GOT3 (cell line): ENCODE measurements at places on chromosomes 12 and 14.

DNA sequence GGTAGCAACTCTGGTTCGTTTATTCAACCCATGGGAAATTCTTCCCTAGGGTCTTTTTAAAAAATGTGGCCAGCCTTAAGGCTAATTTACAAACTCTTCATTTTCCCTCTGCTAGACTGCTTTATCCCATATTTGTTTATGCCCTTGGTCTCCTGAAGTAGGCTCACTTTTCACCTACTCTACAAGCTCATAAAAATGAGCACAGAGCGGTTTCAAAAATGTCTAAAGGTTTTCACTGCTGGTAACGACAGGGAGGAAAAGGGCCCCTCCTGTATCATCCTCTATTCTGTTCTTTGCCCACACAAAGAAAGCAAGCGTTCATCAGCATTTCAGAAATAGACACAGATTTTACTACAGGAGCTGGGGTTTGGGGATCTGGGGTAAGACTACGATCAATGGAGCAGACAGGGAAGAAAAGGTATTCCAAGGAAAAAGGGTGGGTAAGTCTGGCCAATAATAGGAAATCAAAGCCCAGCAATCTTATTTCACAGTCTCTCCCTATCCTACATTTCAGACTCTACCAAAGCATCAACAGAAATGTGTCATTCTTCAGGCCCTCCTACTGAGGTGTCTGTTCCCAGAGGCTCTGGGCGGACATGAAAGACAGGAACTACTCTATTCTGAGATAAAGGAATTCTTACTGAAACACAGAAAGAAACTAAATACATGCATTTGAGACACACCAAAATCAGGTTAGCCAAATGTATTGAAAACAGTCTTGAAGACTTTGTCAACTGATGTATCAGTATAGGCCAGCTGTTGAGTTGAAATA lies 86.4 kb downstream of the SPPL3 start:
- DNase-seq, result no peak

DNA sequence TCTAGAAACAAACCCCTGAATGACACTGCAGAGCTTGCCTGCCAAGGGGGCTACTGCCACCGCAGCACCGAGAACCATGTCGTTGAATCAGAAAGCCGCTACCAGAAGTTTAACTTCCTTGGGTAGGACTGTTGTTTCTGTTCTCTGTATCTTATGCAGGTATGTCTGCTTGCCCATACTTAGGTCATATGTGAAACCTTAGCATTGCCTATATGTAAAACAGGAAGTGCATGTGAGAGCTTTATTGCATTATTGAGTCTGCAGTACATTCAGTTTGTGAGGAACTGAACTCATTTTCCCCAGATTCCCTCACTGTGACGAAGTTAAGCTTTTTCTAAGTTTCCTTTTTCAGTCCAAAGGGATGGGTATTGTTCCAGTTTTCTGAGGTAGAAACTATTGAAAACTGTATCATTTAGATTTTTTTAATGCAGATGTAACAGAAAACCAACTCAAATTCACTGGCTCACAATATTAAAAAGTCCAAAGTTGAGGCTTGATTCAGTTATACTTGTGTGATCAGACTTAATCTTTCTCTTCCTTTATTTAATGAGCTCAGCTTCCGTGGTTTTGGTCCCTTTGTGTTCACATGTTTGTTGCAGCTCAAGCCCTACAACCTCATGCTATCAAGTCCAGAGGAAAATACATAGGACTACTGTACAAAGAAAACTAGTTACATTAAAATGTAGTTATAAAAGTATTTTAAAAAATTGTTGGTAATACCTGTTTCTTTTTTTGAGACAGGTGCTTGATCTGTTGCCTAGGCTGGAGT lies 6.9 kb downstream of the FBXO34 start:
- no peak for DNase-seq

- DNase-seq, result no peak
Measured at GRCh38 chr12:1539135-1539534, 55.2 kb downstream of the FBXL14 start.

GRCh38 chr14:71591231-71591630 lies 341.0 kb upstream of the RGS6 start:
- no peak for DNase-seq

- DNase-seq, result no peak
Measured at GRCh38 chr12:1474574-1475153, 119.7 kb downstream of the FBXL14 start.

- DNase-seq, result no peak
Measured at GRCh38 chr14:59463787-59464485, 1.2 kb downstream of the GPR135 start.

- no peak for DNase-seq
Measured at GRCh38 chr12:124588751-124589267, 21.4 kb upstream of the NCOR2 start.

DNA sequence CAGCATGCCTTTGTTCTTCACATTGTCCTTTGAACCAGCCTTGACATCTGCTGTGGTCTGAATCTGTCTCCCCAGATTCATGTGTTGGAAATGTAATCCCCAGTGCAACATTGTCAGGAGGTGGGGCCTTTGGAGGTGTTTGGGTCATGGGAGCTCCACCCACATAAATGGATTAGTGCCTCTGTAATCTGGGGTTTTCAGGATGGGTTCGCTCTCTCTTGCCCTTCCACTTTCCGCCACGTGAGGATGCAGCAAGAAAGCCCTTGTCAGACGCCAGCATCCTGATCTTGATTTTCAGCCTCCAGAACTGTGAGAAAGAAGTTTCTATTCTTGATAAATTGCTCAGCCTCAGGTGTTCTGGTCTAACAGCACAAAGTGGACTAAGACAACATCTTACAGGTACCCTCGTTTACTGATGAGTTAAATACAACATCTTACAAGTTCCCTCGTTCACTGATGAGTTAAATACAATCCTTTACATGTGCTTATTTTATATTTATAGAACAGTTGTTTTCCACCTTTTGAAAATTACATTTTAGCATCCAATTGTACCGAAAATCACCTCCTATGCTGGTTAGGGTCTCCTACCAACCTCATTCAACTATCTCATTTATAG lies 54.4 kb upstream of the RIMBP2 start:
- no peak for DNase-seq

DNA sequence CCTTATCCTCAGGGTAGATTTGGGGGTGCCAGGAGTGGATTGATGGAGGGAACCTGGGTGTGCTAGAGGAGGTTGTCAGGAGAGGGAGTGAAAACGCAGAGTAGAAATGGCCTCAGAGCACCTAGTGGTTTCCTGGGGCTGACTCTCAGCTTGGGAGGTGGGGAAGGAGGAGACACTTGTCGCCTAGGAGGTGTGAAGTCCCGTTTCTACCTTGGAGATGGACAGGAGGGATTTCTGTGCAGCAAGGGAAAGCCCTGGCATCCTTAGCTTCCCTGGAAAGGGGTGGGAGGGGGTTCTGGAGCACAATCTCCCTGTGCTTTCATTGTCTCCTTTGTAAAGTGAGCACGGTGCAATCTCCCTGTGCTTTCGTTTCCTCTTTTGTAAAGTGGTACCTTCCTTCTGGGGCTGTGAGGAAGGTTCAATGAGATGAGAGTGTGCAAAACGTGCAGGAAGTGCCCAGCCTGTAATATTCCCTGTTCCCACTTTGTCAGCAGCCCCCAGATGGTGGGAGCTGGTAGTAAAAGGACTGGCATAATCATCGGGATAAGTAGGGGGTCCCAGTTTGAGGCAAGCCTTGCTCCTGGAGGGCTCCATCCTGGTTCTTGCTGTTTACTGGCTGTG lies 1.6 kb downstream of the OAS3 start:
- no peak for DNase-seq

GRCh38 chr14:55075628-55076175 lies 24.3 kb downstream of the MAPK1IP1L start:
- no peak for DNase-seq

- DNase-seq, result no peak
Measured at GRCh38 chr12:47245623-47246022, 165.9 kb upstream of the AMIGO2 start.

- DNase-seq, result no peak
Measured at GRCh38 chr12:106138633-106139421, at the start of gene NUAK1. Gene NUAK1 (minus strand): TSS chr12:106138954. CDS start chr12:106138653, 301 bp downstream.

DNA sequence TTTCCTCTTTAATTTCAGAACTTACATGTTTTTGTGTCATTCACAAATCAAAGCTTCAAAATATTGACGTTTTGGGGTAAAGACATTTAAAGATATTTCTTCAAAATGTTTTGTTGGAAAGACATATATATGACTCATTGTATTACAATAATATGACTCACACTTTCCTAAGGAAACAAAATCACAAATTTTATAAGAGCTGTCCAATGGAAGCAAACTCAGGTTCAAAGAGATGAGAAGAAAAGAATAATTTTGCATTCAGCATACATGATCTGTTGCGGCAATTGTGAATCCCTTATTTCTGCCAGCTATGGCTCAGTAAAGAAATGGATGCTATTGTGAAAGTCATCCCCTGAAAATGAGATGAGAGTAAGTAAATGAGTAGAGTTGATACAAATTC lies 82.7 kb downstream of the GRIP1 start:
- DNase-seq, result no peak

- no peak for DNase-seq
Measured at GRCh38 chr12:110174373-110174996, 50.3 kb downstream of the IFT81 start.

GRCh38 chr12:93032758-93033157 lies 103.7 kb upstream of the EEA1 start:
- no peak for DNase-seq

DNA sequence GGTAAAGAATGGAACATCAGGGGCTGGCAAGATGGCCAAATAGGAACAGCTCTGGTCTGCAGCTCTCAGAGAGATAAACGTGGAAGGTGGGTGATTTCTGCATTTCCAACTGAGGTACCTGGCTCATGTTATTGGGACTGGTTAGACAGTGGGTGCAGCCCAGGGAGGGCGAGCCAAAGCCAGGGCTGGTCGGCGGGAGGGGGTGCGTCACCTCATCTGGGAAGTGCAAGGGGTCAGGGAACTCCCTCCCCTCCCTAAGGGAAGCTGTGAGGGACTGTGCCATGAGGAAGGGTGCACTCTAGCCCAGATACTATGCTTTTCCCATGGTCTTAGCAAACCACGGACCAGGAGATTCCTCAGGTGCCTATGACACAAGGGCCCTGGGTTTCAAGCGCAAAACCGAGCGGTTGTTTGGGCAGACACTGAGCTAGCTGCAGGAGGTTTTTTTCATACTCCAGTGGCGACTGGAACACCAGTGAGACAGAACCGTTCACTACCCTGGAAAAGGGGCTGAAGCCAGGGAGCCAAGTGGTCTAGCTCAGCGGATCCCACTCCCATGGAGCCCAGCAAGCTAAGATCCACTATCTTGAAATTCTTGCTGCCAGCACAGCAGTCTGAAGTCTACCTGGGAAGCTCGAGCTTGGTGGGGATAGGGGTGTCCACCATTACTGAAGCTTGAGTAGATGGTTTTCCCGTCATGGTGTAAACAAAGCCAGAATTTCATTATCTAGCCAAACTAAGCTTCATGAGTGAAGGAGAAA lies 317.6 kb downstream of the NELL2 start:
- DNase-seq, result no peak

DNA sequence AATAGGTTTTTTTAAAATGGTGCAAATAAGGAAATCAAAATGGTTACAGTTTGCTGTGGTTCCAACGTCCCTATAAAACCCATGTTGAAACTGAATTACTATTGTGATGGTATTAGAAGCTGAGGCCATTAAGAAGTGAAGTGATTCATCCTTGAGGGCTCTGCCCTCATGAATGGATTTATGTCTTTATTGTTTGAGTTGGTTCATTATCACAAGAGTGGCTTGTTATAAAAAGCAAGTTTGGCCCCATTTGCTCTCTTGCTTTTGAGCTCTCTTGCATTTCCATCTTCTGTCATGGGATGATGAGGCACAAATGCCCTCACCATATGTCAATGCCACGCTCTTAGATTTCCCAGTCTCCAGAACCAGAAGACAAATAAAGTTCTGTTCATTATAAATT lies 62.3 kb downstream of the PRKD1 start:
- DNase-seq, result no peak

- DNase-seq, result no peak
Measured at GRCh38 chr14:68359837-68360552, 432.9 kb downstream of the ZFP36L1 start.

- DNase-seq, result no peak
Measured at GRCh38 chr14:22668863-22669262, 24.7 kb upstream of the OR6J1 start.

DNA sequence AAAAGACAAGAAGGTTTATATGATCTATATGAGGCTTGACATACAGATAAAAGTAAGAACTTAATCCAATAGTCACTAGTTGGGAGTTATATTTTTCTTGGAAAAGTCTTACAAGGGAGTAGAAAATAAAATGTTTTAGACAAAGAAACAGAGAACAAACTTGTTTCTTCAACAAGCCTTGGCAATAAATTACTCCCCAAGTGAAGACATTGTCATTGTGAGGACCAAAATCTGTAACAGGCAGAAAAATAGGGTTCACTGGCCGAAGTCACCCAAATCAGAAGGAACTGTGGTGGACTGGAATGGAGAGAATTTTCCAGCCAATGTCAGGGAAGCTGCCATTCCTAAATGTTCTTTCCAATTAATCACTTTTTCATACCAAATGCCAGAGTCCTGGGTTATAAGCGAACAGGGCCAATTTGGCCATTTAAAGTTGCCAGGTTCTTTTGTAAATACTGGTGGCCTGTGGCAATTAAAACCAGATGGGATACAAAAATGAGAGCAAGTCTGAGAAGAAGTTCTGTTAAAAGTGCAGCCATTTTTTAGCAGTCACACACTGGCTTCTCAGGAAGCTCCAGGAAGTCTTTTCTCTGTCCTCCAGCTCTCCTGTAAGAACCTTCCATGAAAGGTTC lies 117.3 kb upstream of the OVCH1 start:
- DNase-seq, result no peak

DNA sequence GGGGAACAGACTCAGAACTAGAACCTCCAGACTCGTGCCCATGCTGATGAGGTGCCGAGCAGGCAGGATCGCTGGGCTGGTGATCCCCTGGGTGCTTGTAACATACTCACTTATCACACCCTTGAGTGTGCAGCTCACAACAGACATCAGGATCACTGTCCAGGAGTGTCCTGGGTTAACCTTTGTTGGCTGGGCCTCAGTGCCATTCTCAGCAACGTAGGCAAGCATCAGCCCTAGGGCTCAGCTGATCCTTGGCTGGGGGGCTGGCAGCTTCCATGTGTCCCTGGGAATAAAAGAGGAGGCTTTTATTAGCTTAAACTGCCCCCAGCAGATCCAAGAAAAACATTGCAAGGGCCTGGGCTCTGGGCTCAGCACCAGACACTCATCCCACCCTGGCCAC lies 1.6 kb downstream of the TMEM229B start:
- DNase-seq, result no peak

GRCh38 chr14:34593740-34594375 lies 36.1 kb downstream of the SNX6 start:
- DNase-seq, result no peak

- DNase-seq, result no peak
Measured at GRCh38 chr14:96861568-96862310, 64.6 kb downstream of the VRK1 start.

DNA sequence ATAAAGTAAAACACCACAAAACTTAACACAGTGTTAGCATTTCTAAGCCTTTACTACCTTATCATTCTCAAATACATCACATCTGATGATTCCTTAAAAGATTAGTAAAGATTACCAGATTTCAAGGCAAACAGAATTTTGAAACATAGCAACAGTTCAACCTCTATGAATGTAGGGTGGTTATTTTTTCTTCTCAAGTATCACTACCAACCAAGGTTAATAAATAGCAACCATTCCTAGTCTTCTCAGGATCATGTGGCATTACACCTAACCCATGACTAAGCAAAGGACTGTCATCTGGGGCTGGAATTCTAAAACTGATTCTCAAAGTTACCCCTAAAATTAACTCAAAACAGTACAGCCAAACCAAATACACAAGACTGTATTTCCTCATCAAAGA lies 39.4 kb upstream of the CSRNP2 start:
- DNase-seq, result no peak

- no peak for DNase-seq
Measured at GRCh38 chr12:131636940-131637750, 73.7 kb upstream of the SFSWAP start.

GRCh38 chr12:17278946-17279345 lies 673.0 kb upstream of the LMO3 start:
- DNase-seq, result no peak
